HepG2 (cell line): ENCODE measurements at places on chromosomes 5 and 9. TPM values are rescaled to one million over a fixed set of nuclear protein-coding genes. Genes with fewer than 3 reads are reported as not detected.

Gene CD274
- 0.49 TPM in 1 of 2 replicates, not detected in the other for total RNA-seq

Gene TPPP
- 0.04 TPM in 1 of 2 replicates, not detected in the other for total RNA-seq

Gene NUTM2G
- total RNA-seq, result not detected in 2 replicates

Gene SLC6A19
- total RNA-seq, result 0.02 TPM in 1 of 2 replicates, not detected in the other

Gene PCDHGA9
- total RNA-seq, result 0.38 TPM in 1 of 2 replicates, not detected in the other

Gene PCDHA7
- 0.28 and 0.53 TPM in 2 replicates for total RNA-seq

Gene NPR3
- not detected in 2 replicates for total RNA-seq

Gene TTC23L
- total RNA-seq, result 1.1 and 1.4 TPM in 2 replicates

Gene MCIDAS
- total RNA-seq, result not detected in 2 replicates

Gene IL5
- total RNA-seq, result not detected in 2 replicates

Gene KCNMB1
- not detected in 2 replicates for total RNA-seq

GRCh38 chr9:94888775-94889174 lies 162.3 kb downstream of the AOPEP start:
- no peak for DNase-seq

- DNase-seq, result no peak
These were observed 11.1 kb upstream of the FSD1L start for GRCh38 chr9:105436783-105437182.

GRCh38 chr5:1352231-1353219 lies 7.6 kb upstream of the CLPTM1L start:
- DNase-seq, result no peak

- DNase-seq, result peak; percentile 10
These were observed 45.4 kb downstream of the PTBP3 start for GRCh38 chr9:112288029-112288428.

GRCh38 chr9:69421908-69422801 lies 97.1 kb downstream of the ENTREP1 start:
- peak; percentile 48 for DNase-seq

- DNase-seq, result no peak
These were observed 186.2 kb downstream of the GLIS3 start for GRCh38 chr9:4113711-4114110.

DNA sequence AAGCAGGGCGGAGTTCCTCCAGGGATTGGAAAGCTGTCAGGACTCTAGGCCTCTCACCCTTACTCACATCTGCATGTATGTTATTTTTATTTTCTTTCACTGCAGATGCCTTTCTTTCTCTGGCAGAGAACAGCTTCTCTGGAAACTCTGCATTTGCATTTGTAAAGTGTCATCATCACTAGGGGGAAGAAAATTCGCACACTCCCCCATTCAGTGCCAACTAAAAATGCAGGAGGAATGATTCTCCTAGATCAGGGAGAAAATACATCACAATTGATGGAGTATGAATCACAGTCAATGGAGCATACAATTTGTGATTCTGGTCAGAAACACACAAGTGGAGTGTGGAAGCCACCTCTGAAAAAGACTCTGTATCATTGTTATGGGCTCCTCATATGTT lies 351.4 kb upstream of the FTMT start:
- no peak for DNase-seq

- no peak for DNase-seq
These were observed 95.3 kb upstream of the PITX1 start for GRCh38 chr5:135129307-135129706.

DNA sequence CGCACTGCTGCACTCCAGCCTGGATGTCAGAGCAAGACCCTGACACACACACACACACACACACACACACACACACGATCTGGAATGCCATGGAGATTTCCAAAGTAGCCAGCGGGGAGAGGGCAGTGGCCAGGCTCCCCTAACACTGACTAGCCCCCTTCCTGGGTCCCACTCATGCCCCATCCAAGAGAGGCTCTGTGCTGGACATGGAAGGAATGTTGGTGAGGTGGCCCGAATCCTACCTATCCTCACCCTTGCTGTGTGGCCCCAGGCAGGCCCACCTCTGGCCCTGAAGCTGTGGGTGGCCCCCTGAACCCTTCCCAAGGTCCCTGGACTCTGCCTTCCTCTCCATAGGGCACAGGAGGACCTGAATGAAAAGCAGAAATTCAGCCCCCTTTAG lies 7.3 kb downstream of the BRD3 start:
- DNase-seq, result no peak

DNA sequence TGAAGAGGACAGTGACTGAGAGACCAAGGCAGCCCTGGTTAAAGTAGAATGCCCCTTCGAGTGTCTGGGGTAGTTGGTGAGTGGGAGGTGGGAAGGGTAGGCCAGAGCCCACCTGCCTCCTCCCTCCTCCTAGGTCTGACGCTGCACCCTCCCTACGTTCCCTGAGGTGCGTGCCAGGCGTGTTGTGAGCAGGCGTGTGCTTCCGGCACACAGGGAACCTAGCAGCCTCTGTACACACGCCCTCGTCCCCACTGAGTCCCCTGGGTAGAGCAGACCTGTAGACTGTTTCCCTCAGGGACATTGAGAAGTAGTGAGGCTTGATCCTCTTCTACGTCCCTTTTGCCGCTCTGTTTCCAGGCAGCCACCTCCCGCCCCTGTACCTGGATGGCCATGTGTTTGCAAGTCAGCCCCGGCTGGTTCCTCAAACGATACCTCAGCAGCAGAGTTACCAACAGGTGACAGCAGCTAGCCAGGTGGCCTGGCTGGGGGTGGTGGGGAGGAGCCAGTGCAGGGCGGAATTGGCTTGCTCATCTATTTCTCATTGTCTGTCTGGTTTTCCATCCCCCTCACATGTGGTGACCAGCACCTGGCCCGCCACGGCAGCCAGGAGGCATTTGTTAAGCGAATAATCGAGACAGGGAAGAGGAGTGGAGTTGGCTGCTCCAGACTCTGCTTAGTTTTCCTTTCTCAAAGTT lies 16.8 kb upstream of the POMT1 start:
- no peak for DNase-seq

DNA sequence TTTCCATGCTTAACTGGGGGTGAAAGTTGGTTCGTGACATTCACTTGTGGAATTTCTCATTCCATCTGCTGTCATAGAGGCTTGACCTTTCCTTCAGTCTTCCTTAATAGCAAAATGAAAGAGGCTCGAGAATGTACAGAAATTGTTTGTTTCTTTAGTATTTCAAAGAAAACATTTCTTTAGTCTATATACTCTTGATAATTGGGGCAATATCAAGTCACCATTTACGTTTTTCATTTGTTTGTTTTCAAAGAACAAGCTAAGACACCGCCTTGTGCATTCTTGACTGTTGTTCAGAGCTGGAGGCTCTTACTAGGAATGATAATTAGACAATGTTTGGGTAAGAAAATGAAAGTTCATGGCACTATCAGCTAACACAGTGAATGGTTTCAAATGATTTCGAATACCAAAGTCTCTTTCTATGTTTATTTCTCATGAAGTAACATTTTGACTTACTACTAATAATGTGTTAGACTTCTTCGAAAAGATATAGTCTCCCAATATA lies 835.4 kb downstream of the SEMA5A start:
- DNase-seq, result no peak

DNA sequence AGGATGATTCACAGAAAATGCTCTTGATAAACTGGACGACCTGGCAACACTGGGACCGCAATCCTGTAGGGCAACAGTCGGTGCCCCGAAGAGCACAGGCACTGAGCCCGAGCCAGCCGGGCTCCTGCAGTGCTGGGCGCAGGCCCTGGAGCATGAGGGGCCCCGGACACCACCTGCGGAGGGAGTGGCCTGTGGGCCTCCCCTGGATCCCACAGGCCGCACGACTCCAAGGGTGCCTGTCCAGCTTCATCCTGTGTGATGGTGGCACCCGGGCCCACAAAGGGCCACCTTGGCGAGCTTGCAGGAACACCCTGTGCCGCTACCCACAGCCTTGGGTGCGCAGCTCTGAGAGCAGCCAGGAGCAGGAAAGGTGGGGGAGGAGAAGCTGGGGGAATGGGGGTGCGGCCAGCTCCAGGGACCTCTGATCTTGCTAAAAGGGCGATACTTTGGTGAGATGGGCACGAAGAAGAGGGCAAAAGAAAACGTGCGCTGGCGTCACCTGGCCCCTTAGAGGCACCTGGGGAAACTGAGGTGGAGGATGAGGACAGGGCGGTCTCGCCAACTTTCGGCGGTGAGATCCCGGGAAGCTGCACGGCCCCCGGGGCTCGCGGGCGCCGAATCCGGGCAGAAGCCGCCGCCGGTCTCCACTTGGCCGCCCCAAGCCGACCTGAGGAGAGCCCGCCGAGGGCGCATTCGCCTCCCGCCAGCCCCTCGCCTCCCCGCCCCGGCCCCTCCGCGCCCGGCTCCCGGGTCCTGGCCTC lies 722 bp downstream of the TBC1D9B start:
- DNase-seq, result no peak

GRCh38 chr9:129646252-129646651 lies 4.3 kb upstream of the ASB6 start:
- DNase-seq, result no peak

- DNase-seq, result no peak
These were observed 111.9 kb upstream of the SLIT3 start for GRCh38 chr5:169412831-169413230.

DNA sequence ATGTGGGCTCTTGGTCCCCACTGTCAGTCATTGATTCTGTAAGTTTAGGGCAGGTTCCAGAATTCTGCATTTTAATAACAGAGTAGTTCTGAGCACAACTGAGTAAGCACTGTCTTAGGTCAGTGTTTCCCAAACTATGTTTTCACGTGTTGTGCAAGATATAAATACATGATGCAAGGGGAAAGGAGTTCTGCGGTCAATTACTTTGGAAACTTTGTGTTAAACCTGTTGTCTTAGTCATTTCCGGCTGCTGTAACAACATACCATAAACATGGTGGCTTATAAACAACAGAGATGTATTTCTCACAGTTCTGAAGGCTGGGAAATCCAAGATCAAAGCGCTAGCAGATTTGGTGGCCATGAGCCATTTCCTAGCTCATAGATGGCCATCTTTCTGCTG lies 69.8 kb downstream of the EQTN start:
- DNase-seq, result peak; percentile 1

DNA sequence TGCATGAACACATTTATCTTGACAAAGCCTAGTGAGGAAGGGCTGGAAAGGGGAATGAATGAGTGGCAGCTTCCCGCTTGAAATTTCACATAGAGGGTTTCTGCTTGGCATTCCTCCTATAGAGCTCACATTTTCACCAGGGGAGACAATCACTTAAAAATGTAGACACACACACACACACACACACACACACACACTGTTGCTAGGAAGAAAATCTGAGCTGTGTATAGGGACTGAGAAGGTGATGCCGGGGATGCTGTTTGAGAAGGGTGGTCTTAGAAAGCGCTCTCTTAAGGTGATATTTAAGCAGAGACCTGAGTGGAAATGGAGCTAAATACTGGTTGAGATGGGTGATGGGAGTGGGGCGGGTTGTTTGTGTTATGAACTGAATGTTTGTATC lies 70.4 kb downstream of the LRRC70 start:
- DNase-seq, result no peak

DNA sequence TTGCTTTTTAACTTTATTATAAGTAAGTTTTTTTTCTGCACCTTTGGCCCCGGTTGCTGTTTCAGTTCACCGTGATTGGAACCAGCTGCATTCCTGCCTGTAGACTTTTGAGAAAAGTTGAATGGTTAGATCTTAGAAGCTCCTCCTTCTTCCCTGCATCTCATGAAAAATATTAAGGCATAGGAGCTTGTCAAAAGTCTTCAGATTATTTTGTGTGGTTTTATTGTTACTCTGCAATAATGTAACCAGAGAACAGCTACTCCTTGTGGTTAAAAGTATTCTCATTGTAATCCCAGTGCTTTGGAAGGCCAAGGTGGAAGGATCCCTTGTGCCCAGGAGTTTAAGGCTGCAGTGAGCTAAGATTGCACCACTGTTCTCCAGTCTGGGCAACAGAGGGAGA lies 3.3 kb upstream of the SLC2A8 start:
- no peak for DNase-seq

DNA sequence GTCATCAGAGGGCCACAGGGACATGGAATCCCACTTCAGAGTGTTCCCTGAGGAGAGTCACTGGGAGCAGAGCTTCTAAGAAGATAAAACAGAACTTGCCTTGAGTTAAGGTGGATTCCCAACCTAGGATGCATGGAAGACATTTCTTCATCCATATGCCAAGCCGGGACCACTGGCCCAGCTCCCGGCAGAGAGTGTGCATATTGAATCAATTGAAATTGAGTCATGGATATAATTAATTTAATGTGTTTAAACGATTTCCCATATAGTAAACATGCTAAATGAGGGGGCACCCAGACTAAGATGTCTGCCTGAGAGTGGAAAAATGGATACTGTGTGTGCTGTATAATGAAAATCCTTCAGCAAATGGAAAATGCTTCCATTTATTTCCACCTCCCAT lies 194.4 kb upstream of the TBC1D2 start:
- no peak for DNase-seq

GRCh38 chr5:42422656-42423280 lies 471 bp upstream of the GHR start:
- no peak for DNase-seq

GRCh38 chr5:147979761-147980160 lies 73.4 kb upstream of the C5orf46 start:
- DNase-seq, result no peak

- DNase-seq, result no peak
These were observed 144.0 kb downstream of the ATG10 start for GRCh38 chr5:82115858-82116257.

- DNase-seq, result no peak
These were observed 752.9 kb upstream of the SEMA6A start for GRCh38 chr5:117327511-117327910.

- DNase-seq, result no peak
These were observed 31.1 kb upstream of the PPP3R2 start for GRCh38 chr9:101625876-101626275.

DNA sequence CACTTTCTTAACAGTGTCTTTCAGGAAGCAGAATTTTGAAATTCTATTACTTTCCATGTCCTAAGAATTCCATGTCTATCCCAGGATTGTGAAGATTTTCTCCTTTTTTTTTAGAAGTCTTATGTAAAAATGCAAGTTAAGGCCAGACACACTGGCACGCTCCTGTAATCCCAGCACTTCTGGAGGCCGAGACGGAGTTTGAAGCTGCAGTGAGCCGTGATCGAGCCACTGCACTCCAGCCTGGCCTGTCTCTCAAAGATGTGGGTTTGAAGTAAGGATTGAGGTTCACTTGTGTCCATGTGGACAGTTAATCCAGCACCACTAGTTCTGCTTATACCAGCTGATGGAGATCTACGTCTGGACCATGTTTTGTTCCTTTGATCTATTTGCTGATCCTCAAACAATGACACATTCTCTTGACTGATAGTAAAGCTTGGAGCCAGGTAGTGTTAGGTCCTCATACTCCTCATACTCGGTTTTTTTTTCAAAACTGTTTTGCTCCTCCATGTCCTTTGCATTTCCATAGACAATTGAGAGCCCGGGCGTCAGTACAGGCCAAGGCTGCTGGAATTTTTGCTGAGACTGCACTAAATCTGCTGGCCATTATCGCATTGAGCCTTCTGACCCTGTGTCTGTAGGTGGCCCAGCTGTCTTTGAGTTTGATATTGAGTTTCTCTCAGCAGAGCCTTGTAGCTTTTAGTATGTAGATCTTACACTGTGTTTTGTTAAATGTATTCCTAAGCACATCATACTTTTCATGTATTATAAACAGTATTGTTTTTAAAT lies 53.4 kb upstream of the CACNA1B start:
- DNase-seq, result no peak

GRCh38 chr5:142104491-142104890 lies 4.1 kb upstream of the NDFIP1 start:
- DNase-seq, result no peak

- DNase-seq, result no peak
These were observed 8.0 kb downstream of the TGFBR1 start for GRCh38 chr9:99112750-99113413.
